ENCODE measurements at places on chromosomes 5 and 9.

DNA sequence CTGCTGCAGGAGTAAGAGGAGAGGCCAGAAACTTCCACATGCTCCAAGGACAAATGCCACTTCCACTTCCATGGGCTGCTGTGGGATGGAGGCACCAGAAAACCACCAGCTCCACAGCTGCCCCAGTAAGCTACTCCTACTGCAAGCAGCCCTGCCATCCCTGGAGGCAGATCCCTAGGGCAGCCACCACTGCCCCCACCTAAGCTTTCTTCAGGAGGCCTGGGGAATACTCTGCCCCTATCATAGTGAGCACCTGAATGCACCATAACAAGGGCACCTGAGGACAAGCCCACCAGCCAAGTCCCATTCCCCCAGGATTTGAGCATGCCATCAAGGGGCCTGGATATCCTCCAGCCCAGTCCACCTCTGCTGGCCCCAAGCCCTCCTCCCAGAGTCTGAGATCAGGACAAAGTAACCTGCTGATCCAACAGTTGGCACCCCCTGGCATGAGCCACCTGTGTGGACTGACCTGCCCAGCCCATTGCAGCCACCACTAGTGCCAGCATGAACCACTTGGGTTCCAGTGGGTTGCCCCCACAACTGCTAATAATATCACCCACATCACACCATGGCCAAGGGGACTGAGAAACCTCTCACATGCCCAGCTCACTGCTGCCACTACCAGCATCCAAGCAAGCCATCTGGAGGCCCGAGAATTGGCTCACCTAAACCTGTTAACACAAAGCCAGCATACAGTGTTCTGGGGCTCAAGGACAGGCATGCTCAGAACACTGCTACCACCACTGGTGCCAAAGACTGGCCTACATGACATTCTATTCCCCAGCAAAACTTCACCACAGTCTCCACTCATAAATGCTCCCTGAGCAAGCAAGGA, 480.1 kb downstream of the CDH12 start:
- DNase-seq = no peak

- DNase-seq = no peak
These were observed 292.5 kb downstream of the SH3GL2 start for GRCh38 chr9:17871213-17871890.

GRCh38 chr5:169099801-169100734, 200.9 kb downstream of the SLIT3 start:
- DNase-seq = no peak

DNA sequence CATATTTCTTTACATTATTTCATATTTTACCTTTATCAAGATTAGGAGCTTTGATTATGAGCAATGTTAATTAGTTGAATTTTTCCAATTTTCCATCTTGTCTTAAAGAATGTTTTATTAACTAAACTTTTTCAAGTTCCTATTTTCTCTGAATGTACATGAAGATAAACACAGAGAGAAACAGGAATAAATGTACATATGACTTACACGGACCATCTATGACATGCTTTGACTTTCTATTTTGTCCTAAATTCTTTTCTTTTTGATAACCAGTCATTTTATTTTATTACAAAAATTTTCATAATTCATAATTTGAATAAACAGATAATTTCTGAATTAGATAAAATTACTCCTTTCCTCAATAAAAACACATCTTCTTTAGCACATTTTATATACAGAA, 1038.8 kb upstream of the ARRDC3 start:
- no peak for DNase-seq

DNA sequence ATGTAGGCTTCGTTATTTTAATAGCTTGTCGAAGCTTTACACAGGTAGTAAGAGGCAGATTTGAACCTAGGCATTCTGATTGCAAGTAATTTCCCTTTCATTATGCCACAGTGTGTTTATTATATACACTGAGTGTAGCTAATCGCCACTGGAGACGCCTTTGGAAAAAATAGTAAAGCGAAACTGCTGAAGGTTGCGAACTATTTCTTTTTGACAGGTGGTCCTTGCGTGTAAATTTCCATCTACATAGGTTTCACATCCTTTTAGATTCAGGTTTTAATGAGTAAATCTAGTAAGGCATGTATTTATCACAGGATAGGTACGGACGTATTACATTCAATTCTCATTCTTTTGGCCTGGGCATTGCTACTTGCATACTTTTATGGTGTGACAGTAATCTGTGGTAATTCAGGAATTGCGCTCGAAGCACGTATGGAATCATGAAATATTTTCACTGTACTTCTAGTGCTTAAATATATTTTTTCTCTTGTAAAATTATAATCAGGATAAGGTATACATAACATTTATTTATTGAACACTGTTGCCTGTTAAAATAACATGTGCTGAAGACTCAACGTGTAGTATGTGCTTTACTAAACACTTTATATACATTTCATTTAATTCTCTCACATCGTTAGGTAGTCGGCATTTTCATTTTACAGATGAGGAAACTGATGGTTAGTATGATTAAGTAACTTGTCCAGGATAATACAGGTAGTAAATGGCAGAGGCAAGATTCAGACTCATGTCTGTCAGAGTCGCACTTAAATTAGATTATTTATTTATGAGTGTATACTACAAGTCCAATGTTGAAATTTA, 1.8 kb downstream of the MARCHF6 start:
- DNase-seq = no peak

Data from cortex of kidney (tissue), 1 donor.